ENCODE measurements at places on chromosomes 7 and 10. TPM values are rescaled to one million over a fixed set of nuclear protein-coding genes. Genes with fewer than 3 reads are reported as not detected.

Gene CPA4
- 4.3 TPM for total RNA-seq

Gene STAG3
- total RNA-seq = 1.1 TPM

Gene CPN1
- not detected for total RNA-seq

Gene SYNPO2L
- total RNA-seq = not detected

Gene AEBP1
- not detected for total RNA-seq

Gene ABCB4
- total RNA-seq = not detected

DNA sequence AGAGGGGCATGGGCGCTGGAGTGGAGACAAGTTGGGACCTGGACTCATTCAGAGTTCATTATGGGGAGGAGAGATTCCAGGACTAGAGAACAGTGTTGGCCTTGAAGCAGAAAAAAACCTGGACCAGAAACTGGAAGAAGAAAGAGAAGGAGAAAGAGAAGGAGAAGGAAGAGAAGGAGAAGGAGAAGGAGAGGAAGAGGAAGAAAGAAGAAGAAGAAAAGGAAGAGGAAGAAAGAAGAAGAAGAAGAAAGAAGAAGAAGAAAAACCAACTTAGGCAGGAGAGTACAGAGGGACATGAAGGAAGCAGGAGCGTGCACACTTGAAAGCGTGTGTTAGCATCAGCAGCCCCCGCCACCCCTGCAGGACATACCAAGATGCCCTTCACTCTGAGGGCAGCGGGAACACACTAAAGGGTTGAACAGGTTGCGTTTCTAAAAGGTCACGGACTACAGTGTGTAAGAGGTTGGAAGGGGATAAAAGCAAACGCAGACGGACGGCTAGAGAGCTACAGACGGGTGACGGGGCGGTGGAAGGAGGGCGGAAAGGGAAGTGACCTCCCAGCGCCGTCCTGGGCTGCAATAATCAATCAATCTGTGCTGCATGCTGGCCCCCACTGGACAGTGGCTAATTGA lies 95.3 kb downstream of the SEC61G start:
- peak overlapping the region; percentile 64 for H3K4me3 ChIP-seq
- H3K4me1 ChIP-seq = peaks cover 9% of the 10 kb centered on the region
- H3K27me3 ChIP-seq = peaks cover 86% of the 10 kb centered on the region
- DNase-seq = no peak

- peak; percentile 63 for DNase-seq
- H3K27ac ChIP-seq = peak overlapping the region; percentile 52
- H3K4me3 ChIP-seq = no peak overlapping the region
- no peaks in the 10 kb centered on the region for H3K27me3 ChIP-seq
- H3K4me1 ChIP-seq = peaks cover 39% of the 10 kb centered on the region
These were observed 126.5 kb downstream of the ARID5B start for GRCh38 chr10:62027841-62028501.

GRCh38 chr7:87231258-87231657 lies 11.7 kb upstream of the TMEM243 start:
- no peak for DNase-seq
- no peak overlapping the region for H3K27ac ChIP-seq
- H3K27me3 ChIP-seq = peaks cover 12% of the 10 kb centered on the region
- H3K36me3 ChIP-seq = no peaks in the 10 kb centered on the region
- H3K4me3 ChIP-seq = no peak overlapping the region

DNA sequence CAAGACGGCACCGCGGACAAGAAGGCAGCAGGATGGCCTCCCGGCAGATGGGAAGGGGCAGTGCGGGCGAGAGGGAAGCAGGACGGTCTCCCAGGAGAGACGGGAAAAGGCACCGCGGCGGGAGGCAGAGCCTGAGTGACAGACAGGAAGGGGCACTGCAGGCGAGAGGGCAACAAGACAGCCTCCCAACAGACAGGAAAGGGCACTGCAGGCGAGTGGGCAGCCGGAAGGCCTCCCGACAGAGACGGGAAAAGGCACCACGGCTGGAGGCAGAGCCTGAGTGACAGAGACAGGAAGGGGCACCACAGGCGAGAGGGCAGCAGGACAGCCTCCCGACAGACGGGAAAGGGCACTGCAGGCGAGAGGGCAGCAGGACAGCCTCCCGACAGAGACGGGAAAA lies 32.6 kb downstream of the ESYT2 start:
- H3K27me3 ChIP-seq = no peaks in the 10 kb centered on the region
- peak overlapping the region; percentile 49 for H3K27ac ChIP-seq
- no peak for DNase-seq
- H3K4me1 ChIP-seq = no peaks in the 10 kb centered on the region

- no peak overlapping the region for H3K4me3 ChIP-seq
- no peak overlapping the region for H3K27ac ChIP-seq
- H3K4me1 ChIP-seq = no peaks in the 10 kb centered on the region
- H3K36me3 ChIP-seq = no peaks in the 10 kb centered on the region
- peaks cover 22% of the 10 kb centered on the region for H3K27me3 ChIP-seq
- no peak for DNase-seq
These were observed 27.4 kb upstream of the INPP5A start for GRCh38 chr10:132510174-132510611.

DNA sequence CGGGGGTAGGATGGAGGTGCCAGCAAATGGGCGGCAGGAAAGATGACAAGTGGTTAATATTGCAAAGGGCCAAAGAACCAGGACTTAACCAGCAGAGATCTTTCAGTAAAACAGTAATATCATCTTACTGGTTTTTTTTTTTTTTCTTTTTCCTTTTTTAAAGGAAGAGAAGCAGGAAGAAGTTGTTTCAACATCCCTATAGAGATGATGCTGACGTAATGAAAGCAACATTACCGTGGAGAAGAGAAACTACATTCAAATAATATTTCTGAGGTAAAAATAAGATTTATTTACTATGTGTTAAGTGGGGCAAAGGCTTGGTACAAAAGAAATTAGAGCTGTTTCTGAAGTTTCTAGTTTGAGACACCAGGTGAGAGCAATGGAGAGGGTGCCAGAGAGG lies 11.0 kb downstream of the MINDY3 start:
- no peak for DNase-seq
- peaks cover 6% of the 10 kb centered on the region for H3K36me3 ChIP-seq
- H3K27ac ChIP-seq = no peak overlapping the region
- no peaks in the 10 kb centered on the region for H3K27me3 ChIP-seq
- H3K4me3 ChIP-seq = no peak overlapping the region

DNA sequence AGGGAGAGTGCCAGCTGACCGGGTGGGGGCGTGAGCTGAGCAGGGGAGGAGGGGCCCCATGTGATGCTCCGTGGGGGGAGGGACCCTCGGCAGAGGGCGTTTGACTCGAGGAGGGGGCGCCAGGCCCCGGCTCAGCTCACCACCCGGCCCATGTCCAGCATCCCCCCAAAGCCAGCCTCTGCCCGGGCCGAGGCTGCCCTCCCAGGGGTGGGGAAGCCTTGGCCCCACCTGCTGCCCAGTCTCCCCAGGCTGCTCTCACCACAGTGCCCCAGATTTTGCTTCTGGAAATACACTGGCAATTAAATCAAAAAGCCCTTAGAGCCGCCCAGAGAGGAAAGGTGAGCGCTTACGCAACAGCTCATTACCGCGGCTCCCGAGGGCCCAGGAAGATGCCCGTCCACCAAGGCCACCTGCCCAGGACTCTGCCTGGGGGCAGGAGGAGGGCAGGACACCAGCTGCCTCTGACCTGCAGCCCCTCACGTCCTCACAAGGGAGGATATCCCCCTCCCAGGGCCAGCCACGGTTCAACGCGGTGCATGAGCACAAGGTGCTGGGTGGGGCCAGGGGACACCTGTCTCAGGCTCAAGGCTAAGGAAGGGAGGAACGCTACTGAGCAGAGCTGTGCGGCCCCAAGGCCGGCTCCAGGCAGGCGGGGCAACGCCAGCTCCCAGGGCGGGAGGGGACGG lies 70.0 kb upstream of the INPP5A start:
- H3K4me1 ChIP-seq = no peaks in the 10 kb centered on the region
- no peaks in the 10 kb centered on the region for H3K27me3 ChIP-seq
- DNase-seq = no peak
- no peaks in the 10 kb centered on the region for H3K36me3 ChIP-seq
- H3K4me3 ChIP-seq = no peak overlapping the region
- no peak overlapping the region for H3K27ac ChIP-seq

GRCh38 chr7:29363636-29364425 lies 169.3 kb downstream of the CHN2 start:
- no peak for DNase-seq
- H3K27me3 ChIP-seq = no peaks in the 10 kb centered on the region
- H3K4me1 ChIP-seq = no peaks in the 10 kb centered on the region
- no peak overlapping the region for H3K27ac ChIP-seq
- H3K36me3 ChIP-seq = peaks cover under 1% of the 10 kb centered on the region

- H3K27ac ChIP-seq = peak overlapping the region; percentile 2
- peaks cover 13% of the 10 kb centered on the region for H3K4me1 ChIP-seq
- no peak overlapping the region for H3K4me3 ChIP-seq
- no peaks in the 10 kb centered on the region for H3K27me3 ChIP-seq
These were observed 25.4 kb upstream of the PAPSS2 start for GRCh38 chr10:87634311-87634710.

GRCh38 chr10:3595736-3596135 lies 189.3 kb downstream of the KLF6 start:
- no peak for DNase-seq
- no peak overlapping the region for H3K27ac ChIP-seq
- H3K27me3 ChIP-seq = no peaks in the 10 kb centered on the region
- H3K36me3 ChIP-seq = no peaks in the 10 kb centered on the region

GRCh38 chr10:101011517-101012423 lies 12.2 kb downstream of the LZTS2 start:
- no peak overlapping the region for H3K27ac ChIP-seq
- DNase-seq = no peak
- H3K4me3 ChIP-seq = no peak overlapping the region
- no peaks in the 10 kb centered on the region for H3K27me3 ChIP-seq
- peaks cover 26% of the 10 kb centered on the region for H3K4me1 ChIP-seq
- no peaks in the 10 kb centered on the region for H3K36me3 ChIP-seq

- H3K4me1 ChIP-seq = no peaks in the 10 kb centered on the region
- H3K36me3 ChIP-seq = no peaks in the 10 kb centered on the region
These were observed 50.6 kb upstream of the TES start for GRCh38 chr7:116159711-116160110.

DNA sequence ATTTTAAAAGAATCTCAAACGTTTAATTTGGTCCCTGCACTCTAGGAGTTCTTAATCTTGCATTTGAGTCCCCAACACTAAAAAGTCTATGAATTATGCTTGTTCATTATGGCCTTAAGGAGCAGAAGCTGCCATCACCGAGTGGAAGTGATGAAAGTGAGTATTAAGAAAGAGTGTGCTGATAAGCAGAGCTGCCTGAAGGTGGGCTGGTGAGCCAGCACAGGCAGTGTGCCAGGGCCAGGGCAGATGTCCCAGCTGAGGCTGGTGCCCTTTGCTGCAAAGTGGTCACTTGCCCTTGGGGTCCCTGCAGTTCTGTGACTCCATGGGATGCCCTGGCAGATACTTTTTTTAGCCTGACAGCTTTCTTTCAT lies 72.9 kb upstream of the LOXL4 start:
- H3K27me3 ChIP-seq = no peaks in the 10 kb centered on the region
- H3K4me3 ChIP-seq = no peak overlapping the region
- DNase-seq = no peak
- no peaks in the 10 kb centered on the region for H3K4me1 ChIP-seq
- no peak overlapping the region for H3K27ac ChIP-seq

DNA sequence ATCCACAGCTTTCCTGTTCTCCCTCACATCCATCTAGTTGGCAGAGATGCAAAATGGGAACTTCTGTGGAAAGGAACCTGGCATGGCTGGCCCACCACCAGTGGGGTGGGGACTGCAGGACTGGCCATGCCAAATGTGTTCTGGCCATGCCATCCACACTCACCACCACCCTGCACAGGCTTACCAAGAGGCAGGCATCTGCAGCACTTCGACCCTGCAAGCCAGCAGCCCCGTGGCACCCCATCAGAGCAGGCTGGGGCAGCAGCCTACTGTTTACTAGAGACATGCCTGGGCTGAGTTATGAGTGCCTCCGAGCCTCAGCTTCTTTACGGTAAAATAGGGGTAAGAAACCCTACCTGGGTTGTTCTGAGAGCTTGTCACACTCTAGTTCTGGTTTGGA lies 313.1 kb downstream of the PLXNA4 start:
- H3K27ac ChIP-seq = no peak overlapping the region
- H3K36me3 ChIP-seq = no peaks in the 10 kb centered on the region
- no peak overlapping the region for H3K4me3 ChIP-seq
- no peak for DNase-seq
- H3K27me3 ChIP-seq = no peaks in the 10 kb centered on the region

DNA sequence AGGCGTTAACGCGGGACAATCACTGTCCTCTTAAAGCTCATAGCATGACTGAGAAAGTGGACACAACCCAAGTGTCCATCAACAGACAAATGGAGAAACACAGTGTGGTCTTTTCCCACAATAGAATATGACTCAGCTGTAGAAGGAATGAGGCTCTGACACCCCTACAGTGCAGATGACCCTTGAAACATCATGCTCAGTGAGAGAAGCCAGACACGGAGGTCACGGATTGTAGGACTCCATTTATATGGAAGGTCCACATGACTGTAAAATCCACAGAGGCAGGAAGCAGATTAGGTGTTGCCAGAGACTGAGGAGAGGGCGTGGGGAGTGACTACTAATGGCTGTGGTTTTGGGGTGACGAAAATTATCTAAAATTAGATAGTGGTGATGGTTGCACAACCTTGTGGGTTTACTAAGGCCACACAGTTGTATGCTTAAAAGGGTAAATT lies 6.1 kb upstream of the NCAPG2 start:
- DNase-seq = peak; percentile 82
- peaks cover 1% of the 10 kb centered on the region for H3K27me3 ChIP-seq
- H3K4me3 ChIP-seq = peak overlapping the region; percentile 2
- H3K27ac ChIP-seq = peak overlapping the region; percentile 47

- H3K27ac ChIP-seq = peak overlapping the region; percentile 95
- H3K27me3 ChIP-seq = no peaks in the 10 kb centered on the region
- peak overlapping the region; percentile 85 for H3K4me3 ChIP-seq
- peaks cover 10% of the 10 kb centered on the region for H3K4me1 ChIP-seq
These were observed 53.8 kb downstream of the KCTD7 start for GRCh38 chr7:66682350-66683093.

GRCh38 chr7:116439005-116439404 lies 60.5 kb upstream of the CAV2 start:
- H3K27ac ChIP-seq = no peak overlapping the region
- H3K27me3 ChIP-seq = no peaks in the 10 kb centered on the region
- no peak overlapping the region for H3K4me3 ChIP-seq
- DNase-seq = no peak

GRCh38 chr7:131797841-131798240 lies 241.4 kb upstream of the PODXL start:
- H3K27ac ChIP-seq = no peak overlapping the region
- peak; percentile 23 for DNase-seq
- no peaks in the 10 kb centered on the region for H3K4me1 ChIP-seq
- H3K36me3 ChIP-seq = no peaks in the 10 kb centered on the region
- H3K27me3 ChIP-seq = peaks cover 12% of the 10 kb centered on the region

GRCh38 chr10:75736889-75737579 lies 305.6 kb downstream of the LRMDA start:
- H3K4me3 ChIP-seq = no peak overlapping the region
- no peaks in the 10 kb centered on the region for H3K36me3 ChIP-seq
- no peak for DNase-seq
- no peaks in the 10 kb centered on the region for H3K27me3 ChIP-seq
- no peak overlapping the region for H3K27ac ChIP-seq
- no peaks in the 10 kb centered on the region for H3K4me1 ChIP-seq

Data from MCF 10A (cell line).